CD4-positive, alpha-beta T cell (primary cell): ENCODE measurements at places on chromosomes 11 and 22.

DNA sequence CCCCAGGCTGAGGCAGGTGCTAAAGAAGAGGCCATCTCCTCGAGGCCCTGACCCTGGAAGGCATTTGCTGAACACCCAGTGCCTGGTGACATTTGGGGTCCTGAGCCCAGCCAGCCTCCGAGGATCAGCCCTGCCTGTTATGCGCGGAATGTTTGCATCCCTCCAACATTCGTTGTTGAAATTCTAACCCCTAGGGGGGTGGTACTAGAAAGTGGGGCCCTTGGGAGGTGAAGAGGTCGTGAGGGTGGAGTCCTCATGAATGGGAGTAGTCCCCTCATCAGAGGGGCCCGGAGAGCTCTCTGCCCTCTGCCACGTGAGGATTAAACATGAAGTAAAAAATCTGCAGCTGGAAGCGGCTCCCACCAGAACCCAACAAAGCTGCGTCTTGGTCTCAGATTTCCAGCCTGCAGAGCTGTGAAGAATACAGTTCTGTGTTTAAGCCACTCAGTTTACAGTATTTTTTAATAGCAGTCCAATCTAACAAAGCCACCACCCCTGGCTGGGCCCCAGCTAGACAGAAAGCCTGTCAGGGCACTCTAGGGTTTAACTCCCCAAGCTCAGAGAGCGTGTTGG lies 35.3 kb upstream of the SEPTIN5 start:
- DNase-seq = no peak

DNA sequence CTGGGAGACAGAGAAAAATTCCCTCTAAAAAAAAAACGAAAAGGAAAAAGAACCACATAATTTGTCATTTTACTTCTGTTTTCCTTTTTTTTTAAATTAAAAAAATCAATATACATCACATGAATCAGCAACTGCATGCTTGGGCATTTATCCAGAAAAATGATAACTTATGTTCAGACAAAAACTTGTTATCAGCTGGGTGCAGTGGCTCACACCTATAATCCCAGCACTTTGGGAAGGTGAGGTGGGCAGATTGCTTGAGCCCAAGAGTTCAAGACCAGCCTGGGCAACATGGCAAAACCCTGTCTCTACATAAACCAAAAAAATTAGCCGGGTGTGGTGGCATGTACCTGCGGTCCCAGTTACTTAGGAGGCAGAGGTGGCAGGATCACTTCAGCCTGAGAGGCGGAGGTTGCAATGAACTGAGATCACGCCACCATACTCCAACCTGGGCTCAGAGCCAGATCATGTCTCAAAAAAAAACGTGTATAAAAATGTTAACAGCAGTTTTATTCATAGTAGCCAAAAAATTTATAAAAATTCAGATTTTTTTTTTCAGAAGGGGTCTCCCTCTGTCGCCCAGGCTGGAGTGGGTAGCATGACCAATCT lies 28.5 kb downstream of the AMBRA1 start:
- no peak for DNase-seq

- DNase-seq = no peak
These were observed 34.4 kb downstream of the HIRA start for GRCh38 chr22:19396934-19397733.

DNA sequence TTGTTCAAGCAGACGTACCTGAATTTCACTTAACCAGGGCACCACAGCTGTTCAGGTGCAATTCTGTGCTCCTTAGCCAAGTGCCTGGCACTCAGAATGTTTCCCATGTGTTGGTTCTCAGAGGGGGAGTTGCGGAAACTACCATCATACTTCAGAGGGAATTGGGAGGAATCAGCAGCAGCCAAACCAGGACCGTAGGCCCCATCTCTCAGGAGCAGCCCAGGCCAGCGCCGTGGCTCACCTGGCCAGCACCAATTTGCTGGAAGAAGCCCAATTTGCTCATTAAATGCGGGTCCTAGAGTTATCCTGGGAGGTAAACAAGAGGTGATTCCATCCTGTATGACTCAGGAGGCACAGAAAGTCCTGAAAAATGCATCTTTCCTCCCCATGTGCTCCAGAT lies 435.4 kb downstream of the BRD1 start:
- no peak for DNase-seq
